NCI-H1417 (cell line): ENCODE measurements at places on chromosomes 6 and 20.

DNA sequence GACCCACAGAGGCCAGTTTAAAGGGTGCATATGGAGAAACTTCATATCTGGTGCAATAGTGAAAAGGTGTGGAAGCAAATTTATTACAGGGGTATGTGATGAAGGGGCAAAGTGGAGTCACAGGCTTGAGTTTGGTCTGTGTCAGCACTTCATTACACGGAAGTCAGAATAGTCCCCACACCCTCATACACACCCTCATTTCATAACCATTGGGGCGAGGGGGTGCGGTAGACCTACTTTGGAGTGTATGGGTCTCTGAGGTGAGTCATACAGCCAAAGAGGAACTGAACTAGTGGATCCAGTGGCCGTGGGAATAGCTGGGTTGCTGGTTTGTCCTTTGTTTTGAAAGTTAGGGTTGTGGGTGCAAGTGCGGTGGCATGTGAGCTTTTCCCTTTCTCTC, 3.3 kb downstream of the TM9SF4 start:
- no peak for DNase-seq

DNA sequence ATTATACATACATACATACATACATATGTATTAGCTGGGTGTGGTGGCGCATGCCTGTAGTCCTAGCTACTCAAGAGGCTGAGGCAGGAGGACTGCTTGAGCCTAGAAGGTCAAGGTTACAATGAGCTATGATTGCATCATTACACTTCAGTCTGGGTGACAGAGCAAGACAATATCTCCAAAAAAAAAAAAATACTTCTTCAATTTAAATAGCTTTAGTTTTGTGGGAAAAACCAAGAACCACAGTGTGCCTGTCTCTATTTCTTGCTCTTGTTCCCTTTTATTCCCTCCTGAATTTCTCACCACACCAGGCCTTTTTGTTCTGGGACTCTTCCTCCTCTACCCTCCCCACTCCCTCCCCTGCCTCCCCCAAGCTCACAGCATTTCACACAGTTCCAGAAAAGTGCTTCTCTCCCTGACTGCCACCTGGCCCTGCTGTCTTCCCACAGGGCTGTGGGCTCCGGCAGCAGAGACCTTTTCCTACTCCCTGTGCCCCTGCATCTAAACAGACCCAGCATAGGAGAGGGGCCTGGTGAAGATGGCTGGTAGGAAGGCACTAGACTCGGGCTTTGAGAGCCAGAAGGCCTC, 1.3 kb downstream of the C20orf203 start:
- peak; percentile 25 for DNase-seq

- DNase-seq, result no peak
Measured at GRCh38 chr6:157596461-157596860, 215.5 kb downstream of the ZDHHC14 start.

GRCh38 chr20:54076259-54076658, 5.9 kb upstream of the BCAS1 start:
- DNase-seq, result no peak

- no peak for DNase-seq
Measured at GRCh38 chr6:49522710-49523593, 23.2 kb downstream of the GLYATL3 start.

DNA sequence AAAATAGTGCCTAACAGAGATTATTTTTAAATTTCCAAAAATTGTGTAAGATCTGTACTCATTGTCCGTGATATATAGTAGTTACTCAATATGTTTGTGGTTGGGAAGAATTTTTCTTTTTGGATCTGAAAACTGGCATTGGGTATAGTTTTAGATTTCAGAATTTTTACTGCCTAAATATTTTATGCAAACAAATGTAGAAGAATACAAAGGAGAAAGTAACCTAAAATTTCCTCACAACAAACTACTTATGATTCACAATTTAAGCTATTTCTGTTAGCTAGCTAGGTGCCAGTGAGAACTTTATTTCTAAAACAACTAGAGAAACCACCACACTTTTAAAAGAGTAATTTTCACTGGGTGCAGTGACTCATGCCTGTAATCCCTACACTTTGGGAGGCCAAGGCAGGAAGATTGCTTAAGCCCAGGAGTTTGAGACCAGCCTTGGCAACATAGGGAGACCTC, 38.8 kb downstream of the SESN1 start:
- DNase-seq, result no peak

DNA sequence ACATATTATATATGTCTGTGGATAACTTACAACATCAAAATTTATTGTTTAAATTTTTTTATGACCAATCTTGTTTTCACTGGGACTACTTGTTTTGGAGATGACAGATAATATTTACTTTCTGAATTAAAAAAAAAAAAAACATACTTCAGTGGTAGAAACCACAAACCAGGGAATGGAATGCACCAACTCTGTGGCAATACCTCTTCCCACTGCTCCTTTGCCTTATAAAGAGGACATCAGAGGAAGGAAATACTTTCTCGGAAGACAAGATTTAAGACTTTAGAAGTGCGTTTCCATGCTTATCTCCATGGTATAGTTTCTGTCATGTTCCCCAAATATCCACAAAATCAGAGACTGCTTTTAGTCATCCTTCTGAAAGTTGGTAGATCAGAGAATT, 1241.1 kb upstream of the EYS start:
- DNase-seq, result no peak

- DNase-seq, result peak; percentile 83
Measured at GRCh38 chr20:63163596-63164483, 52.1 kb downstream of the YTHDF1 start.

- no peak for DNase-seq
Measured at GRCh38 chr6:18720075-18720474, 332.9 kb downstream of the RNF144B start.

DNA sequence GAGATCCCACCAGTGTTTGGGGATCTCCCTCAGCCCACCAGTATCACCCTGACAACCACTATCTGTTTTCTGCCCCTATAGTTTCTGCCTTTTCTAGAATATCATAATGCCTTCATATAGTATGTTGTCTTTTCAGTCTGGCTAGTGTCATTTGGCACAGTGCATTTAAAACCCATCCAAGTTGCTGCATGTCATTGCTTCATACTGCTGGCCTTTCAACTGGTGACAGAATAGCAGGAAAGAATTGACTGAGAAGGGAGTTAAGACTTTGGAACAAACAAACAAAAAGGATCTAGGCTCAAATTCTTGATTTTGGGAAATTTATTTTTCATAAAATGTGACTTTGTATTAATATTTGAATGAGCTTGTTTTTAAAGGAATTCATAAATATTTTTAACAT, 4.5 kb downstream of the LMBRD1 start:
- DNase-seq, result no peak

GRCh38 chr6:22906091-22906549, 336.8 kb downstream of the HDGFL1 start:
- DNase-seq, result peak; percentile 3

DNA sequence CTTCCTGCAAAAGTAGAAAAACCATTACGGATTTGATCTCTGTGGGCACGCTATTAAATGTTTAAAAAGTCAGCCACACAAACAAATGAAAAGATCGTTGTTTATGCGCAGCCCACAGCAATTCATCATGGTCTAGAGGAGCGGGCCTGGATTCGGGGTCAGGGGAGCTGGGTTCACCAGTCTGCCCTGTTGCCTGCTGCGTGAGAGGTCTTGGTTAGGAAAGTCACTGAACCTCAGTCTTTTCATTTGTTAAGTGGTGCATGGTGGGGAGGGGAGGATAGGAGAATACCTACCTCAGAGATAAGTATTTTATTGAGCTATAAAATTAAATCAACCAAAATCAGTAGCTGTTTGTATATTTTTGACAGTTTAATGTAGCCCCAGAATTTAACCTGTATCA, 47.3 kb upstream of the FYN start:
- no peak for DNase-seq

GRCh38 chr20:44750081-44750805, 4.6 kb downstream of the KCNK15 start:
- no peak for DNase-seq

- DNase-seq, result no peak
Measured at GRCh38 chr6:68679399-68679798, 44.3 kb downstream of the ADGRB3 start.

DNA sequence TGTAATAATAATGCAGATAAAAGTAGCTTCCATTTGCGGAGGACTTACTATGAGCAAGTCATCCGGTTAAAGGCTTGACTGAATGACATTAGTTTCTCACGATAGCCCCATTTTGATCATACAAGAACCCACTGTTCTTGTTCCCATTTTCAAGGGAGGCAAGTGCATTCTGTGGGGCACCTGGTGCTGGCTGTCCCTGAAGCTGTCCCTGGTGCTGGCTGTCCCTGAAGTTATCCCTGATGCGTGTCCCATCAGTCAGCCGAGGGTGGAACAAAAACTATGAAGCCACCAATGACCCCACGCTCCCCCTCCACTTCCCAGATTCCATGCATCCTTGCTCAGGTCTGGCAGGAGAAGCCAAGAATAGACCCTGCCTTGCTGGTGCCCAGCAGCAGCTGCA, 95.3 kb downstream of the EDN3 start:
- DNase-seq, result no peak

DNA sequence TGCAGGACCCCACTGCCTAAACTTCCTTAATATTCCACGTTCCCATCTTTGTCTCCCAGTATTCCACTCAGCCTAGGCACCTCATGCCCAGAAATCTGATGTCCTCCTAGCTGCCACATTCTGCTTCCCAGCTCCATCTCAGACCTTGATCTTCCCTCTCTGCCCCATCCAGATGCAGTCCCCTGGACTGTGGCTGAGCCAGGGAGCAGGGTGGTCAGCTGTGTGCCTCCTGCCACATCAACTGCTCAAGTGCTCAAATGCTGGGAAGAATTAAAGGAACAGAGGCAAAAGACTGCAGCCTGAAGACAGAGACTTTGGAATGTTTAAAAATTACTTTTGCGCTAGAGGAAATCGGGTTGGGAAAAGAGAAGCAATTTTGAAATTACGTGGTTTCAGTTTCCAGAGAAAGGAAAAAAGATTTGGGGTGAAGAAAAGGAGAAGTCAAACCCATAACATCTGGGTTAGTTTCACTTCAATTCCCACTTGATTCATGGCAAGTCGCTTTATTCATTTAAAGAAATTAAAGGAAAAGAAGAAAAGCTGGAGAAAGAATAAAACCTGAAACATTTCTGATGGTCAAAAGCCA, 704.8 kb downstream of the PTPRT start:
- DNase-seq, result no peak

- no peak for DNase-seq
Measured at GRCh38 chr6:11729076-11729475, 49.5 kb downstream of the ADTRP start.

GRCh38 chr20:20831794-20832193, 119.3 kb upstream of the RALGAPA2 start:
- no peak for DNase-seq

DNA sequence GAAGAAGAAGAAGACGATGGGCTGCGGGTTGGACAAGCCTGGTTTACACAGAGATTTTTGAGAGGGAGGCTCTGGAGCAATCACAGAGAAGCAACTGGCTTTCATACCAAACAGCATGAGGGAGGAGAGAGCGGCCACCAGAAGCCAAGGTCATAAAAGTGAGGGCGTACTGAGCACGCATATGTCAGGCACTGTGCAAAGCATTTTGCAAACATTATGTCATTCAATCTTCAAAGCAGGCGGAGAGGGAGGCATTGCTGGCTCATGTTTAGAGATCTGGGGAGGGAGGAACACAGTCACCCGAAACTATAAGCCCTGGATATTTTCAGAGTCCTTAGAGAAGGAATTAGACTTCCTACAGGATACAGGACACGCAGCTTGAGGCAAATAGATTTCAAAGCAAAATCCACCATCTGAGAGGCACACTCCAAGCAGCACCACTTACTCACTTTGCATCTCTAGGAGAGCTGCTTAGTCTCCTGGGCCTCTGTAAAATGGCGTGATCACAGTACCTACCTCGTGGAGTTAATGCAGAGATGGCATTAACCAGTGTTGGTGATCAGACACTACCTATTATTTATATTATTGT, 24.6 kb downstream of the RAMACL start:
- no peak for DNase-seq

DNA sequence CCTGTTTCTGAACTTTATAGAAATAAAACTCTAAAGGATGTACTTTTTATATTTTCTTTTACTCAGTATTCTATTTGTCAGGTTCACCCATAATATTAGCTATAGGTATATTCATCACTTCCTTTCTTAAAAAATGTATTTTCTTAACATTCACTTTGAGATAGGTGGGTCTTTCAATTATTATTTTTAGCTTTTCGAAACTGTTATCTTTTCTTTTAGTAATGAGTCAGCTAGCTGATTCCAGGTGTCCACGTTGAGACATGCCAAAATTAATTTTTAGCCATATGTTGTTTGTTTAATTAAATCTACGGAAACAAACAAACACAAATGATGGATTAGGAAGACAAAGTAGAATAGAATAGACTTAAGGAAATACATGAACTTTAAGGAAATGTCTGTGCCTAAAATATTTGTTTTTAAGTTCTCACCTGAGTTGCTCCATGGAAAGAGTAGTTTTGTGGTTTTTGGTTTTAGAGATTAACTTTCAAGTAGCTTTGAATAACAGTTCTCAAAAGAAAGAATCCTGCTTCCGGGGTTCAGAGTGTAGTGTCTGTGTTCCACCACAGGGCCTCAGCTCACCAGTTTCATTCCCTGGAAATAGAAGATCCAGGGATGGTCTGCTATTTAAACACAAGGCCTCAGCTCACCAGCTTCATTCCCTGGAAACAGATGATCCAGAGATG, 435.0 kb downstream of the HAO1 start:
- no peak for DNase-seq

DNA sequence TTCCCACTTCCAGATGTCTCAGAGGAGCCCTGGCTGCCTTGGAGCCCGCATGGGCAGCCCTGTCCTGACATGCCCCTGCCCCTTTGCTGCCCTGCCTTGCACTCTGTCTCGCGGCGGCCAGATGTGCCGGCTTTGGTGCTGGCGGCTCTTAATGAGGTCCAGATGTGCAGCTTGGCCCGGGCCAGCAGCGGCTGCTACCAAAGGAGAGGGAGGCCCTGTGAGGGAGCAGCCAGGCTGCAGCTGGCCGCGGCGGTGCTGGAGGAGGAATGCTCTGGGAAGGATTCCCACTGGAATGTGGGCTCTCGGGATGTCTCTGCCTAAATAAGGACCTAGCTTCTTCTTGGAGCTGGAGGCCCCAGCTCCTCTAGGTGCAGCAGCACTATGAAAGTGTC, 72.4 kb downstream of the FGD2 start:
- no peak for DNase-seq

- DNase-seq, result peak; percentile 82
Measured at GRCh38 chr6:125099211-125100073, 54.1 kb upstream of the TPD52L1 start.

DNA sequence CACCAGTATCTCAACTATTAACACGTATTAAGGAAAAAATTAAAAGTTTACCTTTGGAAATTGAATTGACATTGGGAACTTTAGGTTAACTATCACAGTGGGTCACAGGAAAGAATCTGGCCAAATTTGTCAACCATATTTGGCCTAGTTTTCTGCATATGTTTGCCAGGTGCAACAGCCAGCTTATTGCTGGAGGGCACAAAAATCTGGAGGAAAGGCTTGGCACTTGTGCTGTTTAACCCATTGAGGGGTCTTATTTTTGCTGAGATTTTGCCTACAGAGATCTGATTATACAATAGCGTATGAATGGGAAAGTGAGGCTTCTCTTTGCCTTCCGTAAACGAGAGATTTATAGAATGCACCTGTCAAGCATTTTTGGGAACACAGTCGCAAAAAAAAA, 190.4 kb downstream of the PRL start:
- DNase-seq, result no peak
